NCI-H2227 treated with DMSO at 0.1 percent for 48 hours (cell line): ENCODE measurements at places on chromosomes 11 and 22.

GRCh38 chr11:45322111-45322705, 36.1 kb upstream of the SYT13 start:
- DNase-seq = no peak

- DNase-seq = no peak
Measured at GRCh38 chr11:69836401-69836800, 17.2 kb upstream of the FGF3 start.

- DNase-seq = no peak
Measured at GRCh38 chr11:96189351-96189750, 153.6 kb downstream of the MAML2 start.

DNA sequence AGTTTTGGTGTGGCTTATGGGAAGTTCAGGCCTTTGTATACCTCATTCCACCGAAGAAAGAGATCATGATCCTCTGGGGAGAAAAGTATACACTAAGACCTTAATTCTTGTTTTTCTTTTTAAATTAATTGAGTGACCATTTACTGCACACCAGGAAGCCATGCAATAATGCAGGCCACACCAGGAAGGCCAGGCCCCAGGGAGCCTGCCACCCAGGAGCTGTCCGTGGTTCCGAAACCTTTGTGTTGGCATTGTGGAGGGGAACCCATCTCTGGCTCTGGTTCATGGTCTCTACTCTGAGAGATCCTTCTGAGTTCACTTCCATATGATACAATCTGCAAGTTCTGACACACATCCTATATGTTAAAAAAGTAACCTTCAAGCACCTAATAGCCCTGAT, 291.8 kb downstream of the MIAT start:
- no peak for DNase-seq

GRCh38 chr11:76830639-76831327, 29.9 kb upstream of the ACER3 start:
- DNase-seq = no peak

DNA sequence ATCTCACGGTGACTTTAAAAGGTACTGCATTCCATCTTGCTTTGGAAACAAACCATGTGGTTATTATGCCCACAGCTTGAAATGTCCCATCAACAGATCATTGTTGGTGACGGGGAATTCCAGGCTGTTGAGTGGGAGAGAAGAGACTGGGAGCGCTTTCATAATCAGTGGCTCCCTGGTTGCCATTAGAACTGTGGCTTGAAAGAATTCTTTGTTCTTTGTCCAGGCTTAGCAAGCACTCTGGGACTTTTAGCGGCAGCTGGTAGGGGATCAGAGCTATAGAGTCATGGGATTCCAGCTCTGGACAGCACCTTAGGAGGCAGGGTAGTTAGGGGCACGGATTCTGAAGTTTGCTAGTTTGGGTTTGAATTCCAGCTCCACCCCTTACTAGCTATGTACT, 22.0 kb downstream of the MMP20 start:
- no peak for DNase-seq

DNA sequence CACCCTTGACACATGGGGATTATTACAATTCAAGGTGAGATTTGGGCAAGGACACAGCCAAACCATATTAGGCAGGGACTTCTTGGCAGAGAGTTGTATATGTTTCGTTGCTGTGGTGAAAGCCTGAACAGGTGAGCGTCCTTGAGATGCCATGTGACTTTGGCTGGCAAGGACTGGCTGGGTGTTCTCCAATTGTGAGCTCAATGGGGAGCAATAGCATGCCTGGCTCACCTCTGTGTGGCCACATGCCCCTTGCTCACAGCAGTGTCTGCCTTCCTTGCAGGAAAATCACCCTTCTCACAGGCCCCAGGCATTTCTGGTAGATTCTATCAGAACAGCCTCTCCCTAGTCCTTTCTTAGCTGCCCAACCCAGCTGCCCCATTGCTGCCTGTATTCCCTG, 105.5 kb downstream of the PARVA start:
- DNase-seq = no peak

DNA sequence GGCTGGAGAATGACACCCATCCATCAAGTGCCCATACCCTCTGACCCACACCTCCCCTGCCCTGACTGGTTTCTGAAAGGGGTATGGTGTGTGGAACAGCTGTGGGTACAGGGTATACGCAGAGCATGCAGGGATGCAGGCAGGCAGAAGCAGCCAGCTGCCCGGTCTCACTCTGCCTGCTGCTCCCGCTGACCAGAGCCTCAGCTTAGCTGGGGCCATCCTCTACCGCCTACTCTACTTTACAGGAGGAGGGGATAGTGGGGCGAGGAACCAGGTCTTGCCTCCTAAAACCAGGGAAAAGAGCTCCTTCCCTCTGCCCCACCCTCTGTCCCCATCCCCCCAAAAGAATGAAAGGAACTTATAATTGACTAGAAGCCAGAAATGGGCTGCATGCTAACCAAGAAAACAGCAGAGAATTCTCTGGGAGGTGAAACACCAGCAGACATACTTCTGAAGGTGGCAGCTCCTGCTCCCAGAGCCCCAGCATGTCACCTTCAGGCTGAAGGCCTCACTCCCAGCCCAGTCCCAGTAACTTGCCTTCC, 13.0 kb upstream of the CHRM4 start:
- DNase-seq = no peak
